NCI-H748 treated with DMSO at 0.1 percent for 48 hours (cell line): ENCODE measurements at places on chromosomes 2 and 18.

DNA sequence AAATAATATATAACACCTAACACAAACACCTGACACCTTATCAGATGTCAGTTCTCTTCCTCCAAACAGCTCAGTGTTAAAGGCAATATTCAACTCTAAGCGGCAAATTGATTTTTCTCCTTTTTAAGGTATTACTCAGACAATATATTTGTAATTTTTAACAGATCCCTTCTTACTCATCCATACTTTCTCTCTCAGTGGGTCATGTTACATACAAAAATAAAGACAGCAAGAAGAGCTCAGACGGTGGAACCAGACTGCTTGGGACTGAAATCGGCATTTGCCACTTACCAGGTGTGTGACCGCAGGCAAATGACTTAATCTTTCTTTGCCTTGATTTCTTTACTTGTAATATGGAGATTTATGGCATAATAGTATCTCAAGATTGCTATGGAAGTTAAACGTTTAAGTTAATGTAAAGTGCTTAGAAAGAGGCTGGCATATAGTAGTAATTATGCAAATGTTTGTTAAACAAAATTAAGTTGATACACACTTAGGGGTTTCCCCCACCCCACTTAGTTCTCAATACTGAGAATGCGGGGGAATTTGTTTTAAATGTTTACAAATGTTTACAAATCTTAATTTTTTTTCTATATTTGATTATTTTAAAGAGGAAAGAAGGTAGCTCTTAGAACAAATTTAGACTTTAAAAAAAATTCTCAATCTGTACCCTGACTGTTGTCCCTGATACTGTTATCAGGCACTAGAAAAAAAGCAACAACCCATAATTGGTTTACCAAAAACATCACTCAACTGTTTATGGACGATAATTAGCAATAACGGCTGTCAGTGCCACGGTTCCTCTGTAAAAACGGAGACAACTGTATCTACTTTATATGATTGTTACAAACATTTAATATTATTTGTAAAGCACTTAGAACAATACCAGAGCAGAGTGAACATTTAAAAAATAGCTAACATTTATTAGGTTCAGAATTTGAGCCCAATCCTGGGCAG is 25.6 kb downstream of the MAP3K2 start:
- DNase-seq = no peak

GRCh38 chr18:68435581-68435980 is 279.3 kb downstream of the TMX3 start:
- DNase-seq = no peak

DNA sequence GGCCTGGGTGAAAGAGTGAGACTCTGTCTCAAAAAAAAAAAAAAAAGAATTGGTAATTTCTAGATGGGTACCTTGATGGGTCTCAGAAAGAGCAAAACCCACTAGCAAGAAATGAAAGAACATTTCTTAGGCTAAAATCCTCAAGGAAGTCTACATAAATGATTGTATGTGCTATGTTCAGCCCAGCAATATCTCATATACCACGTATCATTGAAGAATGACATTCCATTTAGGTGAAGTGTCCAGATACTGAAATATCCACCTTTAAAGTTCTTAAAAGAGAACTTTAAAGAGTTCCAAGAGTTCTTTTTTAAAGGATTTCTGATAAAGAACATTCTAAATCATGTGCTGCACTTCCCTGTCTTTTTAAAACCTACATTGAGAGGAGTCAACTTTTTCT is 19.2 kb downstream of the NRP2 start:
- no peak for DNase-seq

DNA sequence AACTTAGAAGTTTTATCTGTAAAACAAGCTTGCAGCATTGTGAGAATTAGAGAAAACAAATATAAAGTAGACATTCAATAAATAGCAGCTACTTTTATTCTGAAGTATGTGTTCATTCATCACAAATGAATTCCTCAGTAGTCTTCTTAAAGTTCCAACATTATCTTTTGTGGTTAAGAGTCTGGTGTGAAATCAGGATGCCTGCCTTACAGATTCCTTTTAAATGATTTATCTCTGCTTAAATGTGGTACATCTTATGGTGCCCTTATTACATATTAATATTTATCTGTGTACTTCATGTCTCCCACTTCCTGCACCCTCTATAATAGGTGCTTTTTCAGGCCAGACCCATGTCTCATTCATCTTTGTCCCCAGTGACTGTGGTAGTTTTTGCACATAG is 595.0 kb downstream of the STK39 start:
- no peak for DNase-seq

DNA sequence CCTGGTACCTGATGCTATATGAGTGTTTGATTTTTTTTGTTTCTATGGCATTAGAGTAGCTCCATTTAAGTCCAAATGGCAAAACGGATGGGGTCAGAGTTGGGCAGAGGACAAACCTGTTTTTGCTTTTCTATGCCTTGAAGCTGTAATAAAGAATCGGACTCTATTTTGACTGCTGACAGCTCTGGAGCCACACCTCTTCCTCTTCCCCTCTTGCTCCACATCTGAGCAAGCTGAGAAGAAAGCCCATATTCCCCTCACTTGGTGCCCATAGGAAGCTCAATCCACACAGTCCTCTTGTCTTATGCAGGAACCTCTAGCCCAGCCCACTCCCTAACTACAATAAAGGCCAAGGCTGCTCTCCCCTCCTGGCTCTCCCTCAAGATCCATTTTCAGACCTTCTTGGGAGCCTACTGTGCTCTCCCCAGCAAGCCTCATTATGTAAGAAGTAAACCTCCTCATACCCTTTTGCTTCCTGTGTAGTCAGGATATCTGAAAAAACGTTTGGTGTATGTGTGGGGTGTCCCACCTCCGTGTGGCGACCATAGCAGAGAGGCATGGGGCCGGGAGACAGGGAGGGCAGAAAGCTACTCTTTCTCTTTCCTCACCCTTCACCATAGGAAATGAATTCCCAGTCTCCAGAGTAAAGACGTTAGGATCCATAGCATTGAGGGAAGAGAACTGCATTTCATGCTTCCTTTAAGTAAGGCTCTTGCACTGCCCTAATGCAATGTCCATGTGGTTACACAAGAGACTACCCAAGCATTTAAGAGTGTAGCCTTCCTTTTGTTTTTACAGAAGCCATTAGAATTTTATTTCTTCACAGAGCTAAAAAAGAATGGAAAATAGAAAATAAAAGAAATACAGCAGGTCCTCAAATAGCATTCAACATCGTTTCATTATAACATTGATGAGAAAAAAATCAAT is 41.9 kb upstream of the RAPGEF4 start:
- no peak for DNase-seq

DNA sequence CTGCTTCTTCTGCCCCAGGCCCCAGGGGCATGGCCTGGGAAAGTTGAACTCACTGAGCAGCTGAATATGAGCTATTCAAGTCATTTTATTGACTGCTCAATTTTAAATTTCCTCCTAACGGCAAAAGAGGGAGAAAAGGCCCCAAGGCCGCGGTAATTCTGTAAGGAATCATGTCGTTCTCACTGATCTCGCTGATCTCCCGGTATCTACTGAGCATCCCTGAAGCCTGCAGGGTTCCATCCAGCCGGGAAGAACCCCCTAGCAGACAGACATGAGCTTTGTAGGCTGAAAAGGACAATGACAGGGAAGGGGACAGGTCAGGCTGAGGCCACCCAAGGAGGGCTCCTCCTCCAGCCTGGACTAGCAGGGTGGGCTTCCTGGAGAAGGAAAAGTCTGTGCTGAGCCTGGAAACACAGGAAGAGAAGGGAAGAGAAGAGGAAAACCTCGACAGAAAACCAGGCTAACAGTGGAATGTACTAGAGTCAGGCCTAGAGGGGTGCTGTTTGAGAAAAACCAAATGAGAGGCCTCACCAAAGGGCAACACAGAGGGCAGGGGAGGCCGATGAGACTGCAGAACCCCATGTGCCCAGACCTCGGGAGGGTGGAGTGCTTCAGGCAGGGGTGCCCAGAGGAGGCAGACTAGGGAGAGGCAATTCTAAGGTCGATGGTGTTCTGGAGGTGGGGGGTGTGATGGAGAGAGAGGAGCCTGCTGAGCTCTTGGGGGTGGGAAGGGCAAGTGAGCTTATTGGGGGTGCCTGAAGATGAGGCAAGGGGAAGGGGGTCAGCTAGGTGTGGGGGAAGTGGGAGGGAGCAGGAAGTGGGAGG is 2.9 kb upstream of the NPPC start:
- no peak for DNase-seq

- no peak for DNase-seq
These were observed 20.9 kb downstream of the SOX11 start for GRCh38 chr2:5713101-5713500.

DNA sequence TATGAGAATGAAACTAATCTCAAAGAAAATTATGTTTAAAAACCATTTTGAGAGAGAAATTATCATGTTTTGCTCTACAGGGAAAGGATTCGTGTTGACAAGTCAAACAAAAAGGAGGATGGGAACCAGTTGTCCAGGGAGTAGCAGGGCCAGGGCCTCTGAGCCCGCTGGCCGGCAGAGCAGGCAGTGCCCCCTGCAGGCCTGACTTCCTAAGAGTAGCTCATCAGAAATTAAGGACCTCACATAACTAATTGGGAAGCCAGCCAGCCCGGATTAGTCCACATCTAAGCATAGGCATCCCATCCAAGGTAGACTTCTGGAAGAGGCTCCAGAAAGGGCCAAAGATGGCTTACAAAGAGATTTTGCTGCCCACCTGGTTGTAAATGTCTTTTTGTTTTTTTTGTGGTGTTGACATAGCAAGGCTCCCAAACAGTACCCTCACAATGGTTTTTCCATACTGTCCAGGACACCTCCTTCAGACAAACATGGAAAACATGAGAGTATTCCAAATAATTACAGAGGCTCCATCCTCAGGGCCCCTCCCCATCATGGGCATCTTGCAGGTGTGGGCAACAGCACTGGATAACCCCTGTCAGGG is 241.2 kb upstream of the TANK start:
- peak; percentile 45 for DNase-seq

DNA sequence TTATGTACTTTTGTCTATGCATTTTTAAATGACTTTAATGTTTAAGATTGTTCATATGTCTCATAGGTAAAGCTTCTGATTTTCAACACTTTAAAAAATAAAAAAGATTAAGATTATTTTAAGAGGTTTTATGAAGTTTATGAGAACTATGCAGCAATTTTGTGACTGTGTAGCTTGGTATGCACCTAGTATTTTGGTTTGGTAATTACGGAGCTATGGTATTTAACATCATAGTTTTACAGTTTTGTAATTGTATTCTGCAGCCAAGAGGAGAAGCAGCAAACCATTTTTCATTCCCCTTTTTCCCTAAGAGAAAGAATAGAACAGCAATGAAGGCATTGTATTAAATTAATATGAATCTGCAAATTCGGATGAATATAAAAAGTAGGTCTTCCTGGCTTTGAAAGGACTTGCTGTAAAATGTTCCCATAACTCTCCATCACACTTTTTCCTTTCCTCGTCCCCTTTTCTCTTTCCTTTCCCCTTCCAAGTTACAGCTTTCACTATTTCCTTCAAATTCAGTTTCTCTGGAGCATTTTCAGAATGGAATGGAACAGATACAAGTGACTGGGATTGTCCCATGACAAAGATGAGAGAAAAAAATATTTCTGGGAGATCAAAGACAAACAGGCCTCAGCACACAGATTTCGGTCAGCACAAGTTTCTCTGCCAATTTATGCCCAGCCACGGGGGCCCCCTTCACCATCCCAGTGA is 26.1 kb upstream of the PIEZO2 start:
- no peak for DNase-seq

DNA sequence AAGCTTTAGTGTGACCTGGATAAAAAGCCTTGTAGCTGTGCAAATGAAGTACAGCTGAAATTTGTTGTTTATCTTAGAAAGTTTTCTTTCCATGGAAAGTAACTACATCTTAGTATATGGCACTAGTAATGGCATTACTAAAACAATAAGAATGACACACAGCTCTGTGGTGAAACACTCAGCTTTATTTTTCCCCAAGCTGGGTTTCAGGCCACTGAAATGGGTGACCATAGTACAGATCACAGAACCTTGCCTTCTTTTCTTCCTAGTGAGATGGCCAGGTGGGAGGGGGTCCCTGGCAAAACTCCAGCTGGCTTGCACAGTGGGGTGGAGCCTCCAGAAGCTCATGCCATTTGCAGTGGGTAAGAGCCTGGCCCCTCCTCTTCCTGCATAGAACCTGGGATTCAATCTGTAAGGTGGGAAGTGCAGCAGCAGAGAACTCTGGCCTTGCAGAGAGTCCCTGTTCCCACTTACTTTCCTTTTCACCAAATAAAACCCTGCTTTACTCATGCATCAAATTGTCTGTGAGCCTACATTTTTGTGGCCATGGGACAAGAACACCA is 17.6 kb upstream of the GRP start:
- peak; percentile 10 for DNase-seq

DNA sequence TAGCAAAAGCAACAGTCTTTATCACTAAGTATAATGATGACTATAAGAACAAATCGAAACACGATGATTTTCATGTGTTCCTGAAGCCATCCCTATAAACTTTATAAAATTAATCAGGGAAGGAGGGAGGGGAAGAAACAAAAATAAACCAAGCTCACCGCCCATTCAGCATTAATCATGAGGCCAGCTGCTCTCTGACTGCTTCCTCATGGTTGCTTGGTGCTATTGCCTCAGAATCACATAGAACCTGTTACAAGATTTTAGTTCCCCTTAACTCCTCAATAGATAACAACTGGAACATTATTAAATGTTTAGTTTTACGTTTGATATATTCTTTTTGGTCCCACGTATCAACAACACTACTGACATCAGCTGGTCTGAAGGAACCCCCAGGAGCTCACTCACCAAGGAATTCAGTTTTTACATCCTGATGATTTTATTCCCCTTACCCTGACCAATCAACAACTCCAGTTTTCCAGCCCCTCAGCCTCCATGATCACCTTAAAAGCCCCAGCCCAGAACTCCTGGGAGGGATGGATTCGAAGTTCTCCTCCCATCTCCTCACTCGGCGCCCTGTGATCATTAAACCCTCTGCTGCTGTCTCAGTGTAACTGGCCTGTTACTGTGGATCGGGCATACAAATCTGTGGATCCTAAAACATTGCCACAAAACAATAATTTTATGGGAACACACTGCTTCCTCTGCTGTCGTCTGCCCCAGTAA is 10.6 kb upstream of the HNRNPLL start:
- DNase-seq = no peak
